Caki2 (cell line): ENCODE measurements at places on chromosomes 1 and 21.

- DNase-seq, result no peak
Observed at GRCh38 chr21:46061518-46061917, 36.4 kb upstream of the COL6A2 start.

- no peak for DNase-seq
Observed at GRCh38 chr1:91864017-91864700, 21.8 kb downstream of the TGFBR3 start.

DNA sequence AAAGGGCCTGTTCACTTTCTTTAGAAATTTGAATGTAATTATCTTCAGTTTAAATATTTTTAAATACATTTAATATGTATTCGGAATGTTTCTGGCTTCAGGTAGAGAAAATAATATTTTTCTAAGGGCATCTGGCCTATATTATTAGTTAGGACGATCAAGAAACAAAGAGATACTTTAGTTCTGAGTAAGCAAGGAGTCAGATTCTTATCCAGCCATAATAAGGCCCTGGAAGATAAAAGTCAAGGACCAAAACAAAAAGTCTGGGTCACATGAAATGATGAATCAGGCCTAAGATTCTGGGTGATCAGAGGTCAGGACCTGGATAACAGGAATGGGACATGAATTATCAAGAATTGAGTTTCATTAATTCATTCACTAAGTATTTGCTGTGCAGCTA, 6.3 kb downstream of the PHC2 start:
- no peak for DNase-seq

DNA sequence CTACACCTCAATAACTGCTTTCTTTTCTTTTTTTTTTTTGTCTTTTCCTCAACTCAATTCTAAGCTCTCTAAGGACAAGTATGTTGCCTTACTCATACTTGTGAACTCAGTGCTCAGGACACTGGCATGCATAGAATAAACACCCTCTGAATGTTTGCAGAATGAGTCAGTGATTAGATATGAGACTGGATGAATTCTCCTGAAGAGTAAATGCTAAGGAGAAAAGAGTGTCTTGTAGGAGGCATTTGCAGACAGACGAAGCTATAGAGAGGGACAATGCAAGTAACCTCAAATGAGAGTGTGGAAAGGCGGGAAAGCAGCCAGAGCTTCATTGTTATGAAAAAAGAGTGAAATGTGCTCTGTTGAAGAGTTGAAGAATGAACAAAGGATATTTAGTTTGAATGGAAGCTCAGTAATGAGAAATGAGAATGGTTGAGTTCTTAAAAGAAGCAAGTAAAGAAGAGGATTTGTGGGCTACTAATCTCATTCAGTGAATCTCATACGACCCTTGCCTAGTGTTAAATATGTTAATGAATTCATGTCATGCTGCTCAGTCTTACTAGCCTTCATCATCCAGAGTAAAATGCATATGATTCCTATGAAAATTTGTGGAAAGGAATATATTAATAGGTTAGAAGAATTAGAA, 166.1 kb upstream of the DPYD start:
- DNase-seq, result peak; percentile 93

GRCh38 chr1:219058891-219059820, 114.5 kb upstream of the LYPLAL1 start:
- no peak for DNase-seq

- no peak for DNase-seq
Observed at GRCh38 chr1:228277491-228278431, 69.9 kb downstream of the OBSCN start.

- no peak for DNase-seq
Observed at GRCh38 chr1:163870666-163871065, 548.9 kb downstream of the NUF2 start.

GRCh38 chr1:109895720-109896504, 14.7 kb upstream of the CSF1 start:
- DNase-seq, result peak; percentile 21

DNA sequence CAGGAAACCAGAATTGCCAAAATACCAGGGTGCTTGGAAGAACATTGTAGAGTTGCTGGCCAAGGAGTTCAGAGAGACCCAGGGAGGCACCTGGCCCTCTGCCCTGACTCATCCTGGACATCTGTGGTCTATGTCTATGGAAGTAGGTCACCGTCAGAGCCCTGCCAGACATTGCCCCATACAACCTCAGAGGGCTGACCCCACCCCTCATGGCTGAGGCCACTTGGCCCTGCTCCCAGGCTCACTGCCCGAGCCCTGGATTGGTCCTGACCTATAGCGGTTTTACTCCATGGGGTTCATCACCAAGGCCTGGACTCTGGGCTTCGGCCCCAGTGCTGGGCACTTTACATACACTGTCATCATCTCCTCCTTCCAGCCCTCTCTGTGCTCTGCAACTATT, 233.1 kb downstream of the PTPRU start:
- DNase-seq, result no peak

DNA sequence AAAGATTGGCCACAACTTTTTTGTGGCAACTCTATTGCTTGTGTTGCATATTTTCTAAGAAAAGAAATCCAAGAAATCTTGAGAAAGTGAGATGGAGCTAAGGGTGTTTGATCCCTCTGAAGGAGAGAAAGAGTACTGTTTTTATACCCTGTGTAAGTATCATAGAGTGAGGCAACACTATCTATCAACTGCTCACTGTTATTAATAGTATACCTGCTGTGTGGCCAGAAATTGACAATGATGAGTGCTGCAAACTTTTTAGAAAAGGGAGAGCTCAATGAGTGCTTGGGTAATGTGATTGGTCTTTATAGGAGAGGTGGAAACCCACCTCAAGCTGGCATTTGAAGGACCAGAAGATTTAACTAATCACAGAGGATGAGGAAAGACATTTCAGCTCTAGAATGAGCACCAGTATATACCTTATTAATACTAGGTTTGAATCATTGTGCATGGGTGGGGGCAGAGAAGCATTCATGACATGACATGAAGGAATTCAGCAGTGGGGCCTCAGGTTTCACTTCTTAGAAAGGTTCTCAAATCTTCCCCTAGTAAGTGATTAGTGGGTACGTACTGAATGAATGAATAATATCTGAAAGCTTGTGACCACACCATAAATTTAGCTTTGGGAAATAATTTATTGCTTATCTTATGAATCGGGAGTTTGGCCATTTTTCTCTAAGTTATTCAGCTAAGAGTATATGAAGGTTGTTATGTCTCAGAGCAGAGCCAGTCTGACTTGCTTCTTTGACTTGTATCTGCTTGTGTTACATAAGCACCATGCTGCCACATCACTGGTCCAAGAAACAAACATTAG, 169.2 kb upstream of the SGIP1 start:
- DNase-seq, result no peak

- peak; percentile 40 for DNase-seq
Observed at GRCh38 chr1:200535605-200536004, 84.9 kb downstream of the KIF14 start.

GRCh38 chr1:30719406-30720270, 3.7 kb downstream of the MATN1 start:
- no peak for DNase-seq

- no peak for DNase-seq
Observed at GRCh38 chr21:28458446-28458845, 534.2 kb downstream of the LTN1 start.

GRCh38 chr1:227134686-227135314, 183.5 kb downstream of the CDC42BPA start:
- DNase-seq, result no peak

DNA sequence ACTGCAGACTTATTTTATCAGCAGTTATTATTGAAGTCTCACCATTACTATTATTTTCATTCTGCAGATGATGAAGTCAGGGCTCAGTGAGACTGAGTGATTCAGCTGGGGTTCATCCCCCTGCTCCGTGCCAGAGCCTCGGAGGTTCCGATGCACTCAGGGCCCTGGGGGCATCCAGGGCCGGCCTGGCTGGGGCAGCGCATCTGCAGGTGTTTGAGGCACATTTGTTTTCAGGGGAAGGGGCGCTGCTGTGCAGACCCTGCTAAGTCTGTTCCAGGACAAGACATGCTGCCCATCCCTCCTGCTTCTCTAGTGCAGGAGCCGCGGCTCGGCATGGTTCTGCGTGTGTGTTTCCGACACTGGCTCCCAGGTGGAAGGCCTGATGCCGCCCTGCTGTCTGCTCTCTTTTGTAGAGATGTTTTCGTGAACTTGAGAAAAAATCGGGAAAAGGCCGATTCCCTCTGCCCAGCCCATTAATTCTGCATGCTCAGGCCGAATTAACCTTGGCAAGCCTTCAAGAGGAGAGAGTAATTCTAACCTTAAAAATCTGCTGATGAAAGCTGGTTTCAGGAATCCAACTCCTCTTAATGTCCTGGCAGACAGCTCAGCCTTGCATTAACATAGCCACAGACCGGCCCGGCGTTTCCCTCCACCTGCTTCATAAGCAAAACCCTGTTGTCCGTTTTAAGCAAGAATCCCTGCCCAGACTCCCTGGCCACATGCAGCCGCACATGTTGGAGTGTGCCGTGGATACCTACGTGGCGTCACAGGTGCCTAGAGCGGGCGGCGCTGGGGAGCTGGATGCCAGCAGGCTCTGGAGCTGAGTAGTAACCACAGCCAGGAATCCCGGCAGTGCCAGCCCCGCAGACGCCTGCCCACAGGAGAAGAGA, 316.0 kb upstream of the VAMP3 start:
- no peak for DNase-seq

DNA sequence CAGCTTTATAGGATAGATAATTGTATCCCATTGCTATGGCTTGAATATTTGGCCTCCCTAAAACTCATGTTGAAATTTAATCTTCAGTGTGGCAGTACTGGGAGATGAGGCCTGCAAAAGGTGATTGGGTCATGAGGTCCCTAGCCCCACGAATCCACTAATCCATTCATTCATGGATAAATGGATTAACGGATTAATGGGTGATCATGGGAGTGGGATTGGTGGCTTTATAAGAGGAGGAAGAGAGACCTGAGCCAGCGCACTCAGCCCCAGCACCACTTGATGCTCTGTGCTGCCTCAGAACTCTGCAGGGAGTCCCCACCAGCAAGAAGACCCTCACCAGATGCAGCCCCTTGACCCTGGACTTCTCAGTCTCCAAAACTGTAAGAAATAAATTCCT, 32.0 kb downstream of the S100A6 start:
- DNase-seq, result no peak
